ENCODE measurements at places on chromosomes 11 and 22. TPM values are rescaled to one million over a fixed set of nuclear protein-coding genes. Genes with fewer than 3 reads are reported as not detected.

The TCF20 gene
- 13.4 TPM for total RNA-seq

The OR8A1 gene
- not detected for total RNA-seq

The EHF gene
- 0.73 TPM for total RNA-seq

The ARVCF gene
- 0.91 TPM for total RNA-seq

The CCDC89 gene
- not detected for total RNA-seq

The TMEM80 gene
- total RNA-seq = 11.1 TPM

The RHOD gene
- 58.5 TPM for total RNA-seq

The TUB gene
- total RNA-seq = 7.9 TPM

The SLC5A4 gene
- not detected for total RNA-seq

The CHEK1 gene
- 29.6 TPM for total RNA-seq

The BAD gene
- 62.2 TPM for total RNA-seq

The PARVA gene
- 26.4 TPM for total RNA-seq

The GUCY1A2 gene
- total RNA-seq = 0.06 TPM

The PRAME gene
- 112 TPM for total RNA-seq

The PKDREJ gene
- total RNA-seq = not detected

The GDPD4 gene
- total RNA-seq = not detected

The OR6A2 gene
- total RNA-seq = not detected

The OR5A1 gene
- total RNA-seq = not detected

The CHADL gene
- not detected for total RNA-seq

The AMPD3 gene
- 5.7 TPM for total RNA-seq

The RAPSN gene
- not detected for total RNA-seq

The TRPM5 gene
- not detected for total RNA-seq

The TRIM51 gene
- total RNA-seq = not detected

The OTOG gene
- not detected for total RNA-seq

The KCNJ11 gene
- total RNA-seq = 0.90 TPM

The MPZL3 gene
- total RNA-seq = 0.49 TPM

The FREY1 gene
- 0.20 TPM for total RNA-seq

The CD3E gene
- total RNA-seq = not detected

The RAG1 gene
- total RNA-seq = not detected

The YAP1 gene
- total RNA-seq = 53.8 TPM

The CALCA gene
- 0.35 TPM for total RNA-seq

The TENM4 gene
- total RNA-seq = 0.14 TPM

The CBY1 gene
- 16.4 TPM for total RNA-seq

The OR52I1 gene
- not detected for total RNA-seq

The VWCE gene
- 0.39 TPM for total RNA-seq

The ZNF215 gene
- 1.2 TPM for total RNA-seq

The KCNQ1 gene
- 0.74 TPM for total RNA-seq

The DENND5A gene
- total RNA-seq = 43.3 TPM

The GVQW3 gene
- 1.5 TPM for total RNA-seq

The POU2AF2 gene
- total RNA-seq = not detected

The GRAP2 gene
- total RNA-seq = not detected

The DEPDC7 gene
- total RNA-seq = 9.1 TPM

The FAM180B gene
- not detected for total RNA-seq

The DERL3 gene
- 0.68 TPM for total RNA-seq

The MUC5AC gene
- total RNA-seq = 2.7 TPM

The ZFTA gene
- 8.5 TPM for total RNA-seq

The HEPHL1 gene
- total RNA-seq = not detected

The PGR gene
- total RNA-seq = not detected

The LRRC75B gene
- total RNA-seq = 5.9 TPM

The TMEM258 gene
- 246 TPM for total RNA-seq

The CYTH4 gene
- 0.76 TPM for total RNA-seq

The PHOX2A gene
- total RNA-seq = not detected

The NPAS4 gene
- not detected for total RNA-seq

The MIAT gene
- total RNA-seq = 0.26 TPM

Data from A549 treated with ZK216348 at 1 μM for 4 hours (cell line).